ENCODE measurements at places on chromosomes 2 and 18. TPM values are rescaled to one million over a fixed set of nuclear protein-coding genes. Genes with fewer than 3 reads are reported as not detected.

- DNase-seq = no peak
These were observed 75.3 kb downstream of the STPG4 start for GRCh38 chr2:47079515-47080412.

- peak; percentile 29 for DNase-seq
These were observed 281.1 kb upstream of the POU3F3 start for GRCh38 chr2:104572834-104573233.

- DNase-seq = no peak
These were observed 101.1 kb upstream of the FZD7 start for GRCh38 chr2:201932511-201932910.

DNA sequence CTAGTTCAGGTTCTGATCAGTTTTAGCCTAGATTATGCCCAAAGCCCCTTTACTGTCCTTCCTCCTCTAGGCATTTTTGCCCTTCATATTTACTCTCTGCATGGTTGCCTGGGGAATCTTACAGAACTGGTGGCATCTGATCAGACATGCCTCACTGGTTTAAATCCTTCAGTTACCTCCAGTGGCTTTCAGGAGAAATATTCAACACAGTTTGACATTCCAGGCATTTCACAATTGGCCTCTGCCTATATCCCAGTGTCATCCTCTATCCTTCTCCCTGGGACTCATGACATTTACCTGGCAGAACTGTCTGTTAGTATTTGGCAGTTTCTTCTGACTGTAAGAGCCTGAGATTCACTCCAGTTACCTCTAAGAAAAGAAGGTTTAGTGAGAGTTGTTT lies 152.9 kb upstream of the MEIS1 start:
- DNase-seq = no peak

Gene LIMS2
- 169 TPM for total RNA-seq

DNA sequence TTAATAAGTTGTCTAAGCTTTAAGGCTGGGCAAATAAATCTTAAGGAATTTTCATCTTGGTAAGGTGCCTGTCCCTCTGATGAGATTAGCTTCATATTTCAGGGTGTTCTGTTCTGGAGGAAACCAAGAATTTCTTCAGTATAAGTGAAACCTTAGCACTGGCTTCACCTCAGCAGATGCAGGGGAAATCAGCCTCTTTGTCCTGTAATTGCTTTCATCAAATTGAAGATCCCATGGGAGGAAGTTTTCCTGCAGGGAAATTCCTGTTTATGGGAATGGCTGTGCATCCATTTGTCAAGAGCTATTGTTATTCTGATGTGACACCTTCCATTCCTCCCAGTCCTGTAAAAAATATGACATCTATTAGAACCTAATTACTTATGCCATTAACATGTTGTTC lies 174.5 kb downstream of the PTPRM start:
- DNase-seq = no peak

Gene NTSR2
- total RNA-seq = not detected

Gene KIF5C
- total RNA-seq = 0.66 TPM

DNA sequence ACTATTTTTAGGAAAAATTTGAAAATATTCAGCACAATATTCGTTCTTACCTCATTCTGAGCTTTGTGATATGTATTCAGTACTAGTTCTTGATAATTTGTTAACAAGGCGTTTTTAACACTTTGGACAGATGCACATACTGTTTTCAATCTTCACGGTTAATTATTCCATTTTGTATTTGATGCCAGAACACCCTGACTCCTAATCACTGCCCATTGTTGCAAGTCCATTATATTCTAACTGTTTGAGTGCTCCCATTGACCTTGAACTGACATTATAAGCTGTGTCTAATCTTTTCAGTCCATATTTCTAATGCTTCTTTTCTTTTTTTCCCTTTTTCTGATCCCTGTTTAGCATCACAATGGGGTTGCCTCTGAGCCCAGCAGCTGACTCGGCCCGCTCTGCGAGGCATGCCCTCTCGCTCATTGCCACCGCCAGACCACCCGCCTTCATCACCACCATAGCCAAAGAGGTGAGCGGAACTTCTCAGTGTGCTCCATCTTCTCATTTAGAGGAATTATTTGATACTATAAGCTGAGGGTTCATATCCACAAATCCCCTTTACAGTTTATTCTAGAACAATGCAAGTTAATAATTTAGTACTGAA lies 211.3 kb upstream of the BOD1L2 start:
- peak; percentile 35 for DNase-seq

GRCh38 chr18:5444847-5445246 lies 99.0 kb downstream of the EPB41L3 start:
- DNase-seq = no peak

- no peak for DNase-seq
These were observed 35.3 kb downstream of the CYP26B1 start for GRCh38 chr2:72112401-72112800.

Gene RAD51AP2
- not detected for total RNA-seq

GRCh38 chr2:25320077-25320476 lies 21.6 kb downstream of the DNMT3A start:
- DNase-seq = no peak

DNA sequence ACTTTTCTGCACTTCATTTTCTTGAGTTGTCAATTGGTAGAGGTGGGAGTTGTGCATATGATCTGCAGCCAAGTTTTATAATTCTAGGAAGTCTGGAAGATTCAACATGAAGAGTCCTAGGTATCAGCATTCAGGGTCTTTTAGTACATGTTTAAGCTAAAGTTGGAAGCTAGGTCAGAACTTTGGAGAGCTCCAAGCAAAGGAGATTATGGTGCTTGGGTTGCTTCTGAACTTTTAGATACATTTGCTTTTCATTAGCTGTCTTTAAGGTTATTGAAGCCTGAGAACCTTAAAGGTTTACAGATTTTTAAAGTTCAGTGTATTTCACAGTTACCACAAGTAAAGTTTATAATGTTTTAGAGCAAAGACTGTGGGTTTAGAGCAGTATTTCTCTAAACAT lies 85.5 kb downstream of the EPC2 start:
- no peak for DNase-seq

Gene NPHP1
- 5.0 TPM for total RNA-seq

GRCh38 chr18:55763298-55763697 lies 175.3 kb upstream of the TCF4 start:
- no peak for DNase-seq

GRCh38 chr2:54483426-54483825 lies 27.3 kb downstream of the SPTBN1 start:
- no peak for DNase-seq

GRCh38 chr2:235497096-235497495 lies 3.3 kb downstream of the AGAP1 start:
- no peak for DNase-seq

Gene DOK6
- total RNA-seq = 1.0 TPM

DNA sequence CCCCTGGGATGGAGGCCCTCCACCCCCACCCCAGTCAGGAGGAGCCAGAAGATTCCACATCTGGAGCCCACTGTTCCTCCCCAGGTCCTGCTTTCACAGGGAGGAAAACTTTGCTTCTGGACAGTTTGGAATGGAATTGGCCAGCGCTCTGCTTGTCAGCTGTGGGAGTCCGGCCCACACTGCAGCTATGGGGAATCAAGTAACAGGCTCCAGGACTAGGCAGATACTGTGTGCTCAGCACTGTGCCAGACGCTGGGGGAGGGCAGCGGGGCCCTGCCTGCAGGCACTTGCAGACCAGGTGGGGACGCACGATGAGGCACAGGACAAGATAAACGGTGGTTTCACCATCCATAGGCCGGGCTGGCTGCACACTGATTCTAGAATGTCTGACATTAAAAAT lies 114.0 kb downstream of the STPG4 start:
- DNase-seq = no peak

DNA sequence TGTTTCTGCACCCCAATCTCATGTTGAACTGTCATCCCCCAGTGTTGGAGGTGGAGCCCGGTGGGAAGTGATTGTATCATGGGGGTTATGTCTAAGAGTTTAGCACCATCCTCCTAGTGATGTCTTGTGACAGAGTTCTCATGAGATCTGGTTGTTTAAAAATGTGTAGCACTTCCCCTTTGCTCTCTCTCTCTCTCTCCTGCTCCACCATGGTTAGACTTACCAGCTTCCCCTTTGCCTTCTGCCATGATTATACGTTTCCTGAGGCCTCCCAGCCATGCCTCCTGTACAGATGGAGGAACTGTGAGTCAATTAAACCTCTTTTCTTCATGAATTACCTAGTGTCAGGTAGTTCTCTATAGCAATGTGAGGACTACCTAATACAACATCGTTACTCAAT lies 396.9 kb upstream of the LRATD1 start:
- no peak for DNase-seq

GRCh38 chr2:158464426-158465281 lies 7.9 kb downstream of the PKP4 start:
- DNase-seq = no peak

Gene DLX2
- total RNA-seq = not detected

Gene CLEC4F
- total RNA-seq = not detected

Gene STPG4
- 0.52 TPM for total RNA-seq

Gene NT5C1B
- total RNA-seq = not detected

DNA sequence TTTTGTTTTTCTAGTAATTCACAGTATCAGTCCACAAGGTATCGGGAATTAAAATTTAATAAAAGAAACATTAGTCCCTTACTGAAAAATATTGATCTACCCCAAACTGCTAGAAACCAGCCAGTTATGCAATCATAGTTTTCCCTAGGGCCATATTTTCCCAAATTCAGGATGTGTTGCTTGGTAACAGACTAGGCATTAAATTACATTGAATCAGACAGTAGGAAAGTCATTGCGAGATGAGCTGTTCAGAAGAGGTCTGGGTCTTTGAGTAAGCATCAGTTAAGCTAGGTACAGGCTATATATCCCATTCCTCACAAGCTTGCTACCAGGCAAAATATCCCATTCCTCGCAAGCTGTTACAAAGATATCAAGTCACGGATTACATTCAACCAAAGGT lies 123.0 kb upstream of the CCDC150 start:
- no peak for DNase-seq

DNA sequence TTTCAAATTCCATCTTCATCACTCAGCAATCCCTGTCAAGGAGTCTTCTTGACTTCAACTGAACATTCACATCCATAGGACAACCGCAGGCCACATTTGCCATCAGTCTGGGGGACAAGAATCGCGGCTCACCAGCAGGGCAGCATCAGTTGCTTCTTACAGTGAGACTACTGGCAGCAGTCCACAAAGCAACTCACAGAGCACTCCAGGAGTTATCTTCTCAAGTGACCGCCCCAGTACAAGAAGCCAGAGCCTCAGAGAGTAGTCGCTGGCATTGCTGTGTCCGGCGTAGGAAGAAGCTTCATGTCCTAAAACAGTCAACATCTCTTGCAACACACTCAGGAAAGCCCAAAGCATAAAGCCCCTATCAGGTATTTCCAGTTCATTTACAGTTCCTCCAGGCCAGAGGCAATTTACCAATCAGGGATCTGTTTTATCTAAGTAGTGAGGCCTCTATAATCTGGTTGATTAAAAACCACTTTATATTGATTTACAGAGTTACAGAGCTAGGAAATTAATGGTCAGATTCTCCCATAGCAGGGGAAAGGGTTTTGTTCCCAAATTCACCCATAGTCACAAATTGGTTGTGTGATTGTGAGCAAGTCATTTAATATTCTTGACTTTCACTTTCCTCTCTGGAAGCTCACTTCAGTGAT lies 177.3 kb downstream of the NBAS start:
- no peak for DNase-seq

GRCh38 chr2:200300638-200301314 lies 5.7 kb upstream of the SPATS2L start:
- no peak for DNase-seq

DNA sequence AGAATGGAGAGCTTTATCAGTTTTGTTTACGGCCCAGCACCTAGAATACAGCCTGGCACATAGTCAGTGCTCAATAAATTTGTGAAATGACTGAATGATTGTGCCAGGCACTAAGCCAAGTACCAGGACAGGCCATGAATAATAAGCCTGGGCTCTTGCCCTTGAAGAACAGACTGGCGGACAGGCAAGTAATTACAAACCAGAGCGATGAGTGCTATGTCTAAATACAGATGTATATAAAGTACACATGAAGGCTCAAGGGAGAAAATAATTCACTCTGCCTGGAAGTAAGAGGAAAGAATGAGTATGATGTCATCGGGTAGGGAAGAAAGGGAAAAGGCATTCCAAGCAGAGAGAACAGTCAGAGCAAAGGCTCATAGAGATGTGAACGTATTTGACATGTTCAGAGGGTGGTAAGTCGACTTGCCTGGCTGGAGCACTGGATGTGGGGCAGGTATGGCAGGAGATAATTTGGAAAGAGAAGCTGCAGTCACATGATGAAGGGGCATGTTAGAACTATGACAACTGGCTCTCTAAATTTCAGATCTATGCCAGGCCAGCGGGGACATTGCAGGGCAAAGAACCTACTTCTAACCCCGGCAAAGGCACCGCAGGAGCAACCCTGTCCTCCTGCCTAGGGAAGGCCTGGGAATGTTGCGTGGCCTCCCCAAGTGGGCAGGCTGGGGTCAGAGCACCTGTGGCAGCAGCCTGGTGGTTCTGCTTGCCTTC lies 119.1 kb upstream of the STPG4 start:
- DNase-seq = no peak

DNA sequence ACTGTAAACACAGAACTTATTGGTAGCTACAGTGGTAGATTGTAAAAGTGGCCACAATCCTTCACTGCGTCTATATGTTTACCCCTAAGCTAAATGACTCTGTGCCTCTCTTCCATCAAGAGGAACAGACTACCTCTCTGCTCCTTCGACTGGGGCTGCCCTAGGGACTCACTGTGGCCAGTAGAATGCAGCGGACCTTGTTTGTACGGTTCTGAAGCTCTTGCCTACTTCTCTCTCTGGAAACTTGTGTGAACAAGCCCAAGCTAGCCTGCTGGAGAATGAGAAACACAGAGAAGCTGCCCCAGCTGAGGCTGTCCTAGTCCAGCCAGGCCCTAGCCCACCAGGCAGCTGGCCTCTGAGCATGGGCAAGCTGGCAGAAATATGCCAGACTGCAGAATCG lies 140.8 kb upstream of the SLC1A4 start:
- no peak for DNase-seq

Gene CDH7
- total RNA-seq = not detected

GRCh38 chr18:76914314-76914713 lies 92.0 kb downstream of the ZNF236 start:
- no peak for DNase-seq
